Large intestine (tissue), 12 donors: ENCODE measurements at places on chromosomes 6 and 20.

GRCh38 chr6:88296694-88297093 lies 130.5 kb upstream of the CNR1 start:
- no peak for DNase-seq

DNA sequence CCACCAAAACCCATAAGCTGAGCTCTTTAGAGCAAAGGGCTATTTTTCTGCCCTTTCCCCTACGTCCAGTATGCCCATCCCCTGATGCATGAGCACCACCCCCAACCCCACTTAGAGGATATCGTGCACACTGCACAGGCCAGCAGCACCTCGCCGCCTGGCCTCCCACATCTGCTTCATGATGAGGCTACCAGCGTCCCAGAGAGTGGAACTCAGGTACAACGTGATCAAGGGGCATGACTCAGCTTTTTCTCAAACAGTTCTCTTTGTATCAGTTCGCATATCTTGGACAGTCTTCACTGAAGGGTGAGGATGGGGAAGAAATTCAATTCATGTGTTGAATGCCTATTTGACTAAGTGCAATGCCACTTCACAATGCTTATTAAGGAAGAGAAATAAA lies 81.9 kb upstream of the QKI start:
- DNase-seq: no peak

- DNase-seq: no peak
Measured at GRCh38 chr20:63572788-63573646, 1.0 kb downstream of the HELZ2 start.

- DNase-seq: no peak
Measured at GRCh38 chr20:4112481-4113421, 97.4 kb upstream of the RNF24 start.

DNA sequence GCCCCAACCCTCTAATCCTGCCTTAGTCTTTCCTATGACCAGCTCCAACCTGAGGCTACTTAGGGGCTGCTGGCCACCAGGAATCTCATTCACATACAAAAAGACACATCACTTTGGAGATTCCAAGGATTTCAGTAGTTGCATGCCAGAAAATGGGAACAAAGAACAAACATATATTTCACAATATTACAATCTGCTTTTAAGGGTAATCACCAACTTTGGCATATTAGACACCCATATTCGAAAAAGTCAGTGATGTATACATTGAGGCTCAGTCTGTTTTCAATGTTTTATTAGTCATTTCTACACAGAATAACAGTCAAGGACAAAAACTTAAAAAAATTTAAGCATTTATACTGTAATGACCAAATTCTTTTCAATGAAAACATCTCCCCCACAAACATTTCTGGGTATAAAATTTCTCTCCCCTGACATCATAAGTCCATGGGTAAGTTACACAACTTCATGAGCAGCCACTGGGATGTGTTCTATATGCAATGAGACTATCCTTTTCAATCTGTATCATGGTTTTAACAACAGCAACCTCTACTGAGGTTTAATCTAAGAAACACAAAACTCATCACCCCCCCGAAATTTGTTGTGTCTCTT lies 103.5 kb downstream of the MAP7 start:
- no peak for DNase-seq

GRCh38 chr6:142938510-142938909 lies 6.5 kb downstream of the HIVEP2 start:
- peak; percentile 59 for DNase-seq

GRCh38 chr6:15682965-15683822 lies 20.4 kb upstream of the DTNBP1 start:
- peak; percentile 62 for DNase-seq
